Lung microvascular endothelial cell (primary cell): ENCODE measurements at places on chromosomes 6 and 20.

- DNase-seq, result no peak
Observed at GRCh38 chr6:127456465-127456864, 2.7 kb downstream of the KIAA0408 start.

DNA sequence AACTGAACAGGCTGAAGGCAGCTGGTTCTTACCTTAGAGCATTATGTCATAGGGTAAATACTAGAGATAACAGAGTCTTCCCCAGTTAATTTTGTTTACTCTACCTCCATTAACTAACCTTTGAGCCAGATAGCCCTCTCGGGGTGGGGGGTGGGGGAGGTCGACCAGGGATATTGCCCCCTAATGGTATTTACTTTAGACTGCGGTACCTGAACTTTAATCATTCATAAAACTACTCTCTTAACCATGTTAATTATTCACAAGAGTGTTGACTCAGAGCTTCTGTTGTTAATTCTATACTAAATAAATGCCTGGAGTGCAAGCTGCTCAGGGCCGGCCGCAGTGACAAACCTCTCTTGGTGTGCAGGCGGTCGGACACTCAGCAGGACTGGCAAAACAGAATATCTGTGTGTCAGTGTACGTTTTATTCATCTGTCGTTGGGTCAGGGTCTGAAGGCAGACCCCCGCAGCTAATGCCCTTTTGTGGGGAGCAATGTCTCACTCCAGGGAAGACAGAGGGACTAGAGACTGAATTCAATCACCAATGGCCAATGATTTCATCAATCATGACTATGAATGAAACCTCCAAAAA, 152.4 kb upstream of the COL21A1 start:
- no peak for DNase-seq

- DNase-seq, result no peak
Observed at GRCh38 chr20:21090721-21091120, 15.4 kb downstream of the LINC00237 start.

- no peak for DNase-seq
Observed at GRCh38 chr6:6152060-6152459, 145.3 kb upstream of the NRN1 start.

- DNase-seq, result peak; percentile 6
Observed at GRCh38 chr6:45495429-45496084, 117.8 kb upstream of the SUPT3H start.

DNA sequence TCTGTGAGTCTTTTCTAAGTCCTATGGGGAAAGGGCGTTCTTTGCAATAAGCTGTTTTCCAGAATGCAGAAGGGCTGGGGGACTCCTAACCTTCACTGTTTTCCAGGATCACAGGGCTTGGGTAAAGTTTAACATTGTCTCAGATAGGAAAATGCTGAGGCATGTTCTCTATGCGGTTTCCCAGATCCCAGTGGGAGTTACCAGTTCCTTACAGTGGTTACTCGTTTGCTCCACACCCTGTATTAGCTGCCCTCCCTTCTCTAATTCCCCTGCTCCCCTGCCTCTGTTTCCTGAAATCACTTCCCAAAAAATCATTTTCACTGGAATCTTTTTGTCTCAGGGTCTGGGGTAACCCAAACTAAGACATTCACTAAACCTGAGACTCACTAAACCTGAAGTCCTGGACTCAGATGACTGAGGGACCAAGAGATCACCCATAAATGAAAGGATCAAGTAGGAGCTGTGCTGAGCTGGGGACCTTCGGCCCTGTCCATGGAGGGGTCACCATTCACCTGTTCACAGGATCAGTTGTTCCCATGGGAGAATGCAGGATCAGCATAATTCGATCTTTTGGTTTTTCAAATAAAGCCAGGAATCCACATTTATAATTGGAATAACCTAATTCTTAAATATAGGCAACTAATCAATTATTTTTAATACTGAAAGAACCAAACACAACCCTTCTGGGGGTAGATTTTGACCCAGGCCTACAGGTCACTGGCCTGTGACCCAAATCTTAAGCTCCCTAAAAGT, 76.2 kb downstream of the ISM1 start:
- no peak for DNase-seq

DNA sequence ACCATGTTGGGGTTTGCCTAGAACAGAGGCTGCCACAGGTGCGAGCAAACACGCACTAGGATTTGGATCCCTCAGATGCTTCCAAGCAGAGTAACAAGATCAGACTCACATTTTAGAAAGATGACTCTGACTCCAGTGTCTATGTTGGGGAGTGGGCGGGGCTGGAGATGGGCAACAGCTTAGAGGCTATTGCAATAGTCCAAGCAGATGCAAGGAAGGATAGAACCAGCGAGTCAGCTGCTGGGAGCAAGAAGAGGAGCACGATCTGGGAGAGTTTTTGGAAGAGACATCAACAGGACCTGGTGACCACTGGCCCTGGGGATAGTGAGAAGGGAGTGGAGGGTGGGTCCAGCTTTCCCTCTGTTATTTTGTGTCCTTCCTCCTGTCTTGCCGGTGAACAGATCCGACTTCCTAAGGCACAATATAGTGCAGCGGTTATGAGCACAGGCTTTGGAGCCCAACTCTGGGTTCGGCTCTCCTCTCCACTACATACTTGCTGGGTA, 52.7 kb downstream of the FGD2 start:
- DNase-seq, result no peak

DNA sequence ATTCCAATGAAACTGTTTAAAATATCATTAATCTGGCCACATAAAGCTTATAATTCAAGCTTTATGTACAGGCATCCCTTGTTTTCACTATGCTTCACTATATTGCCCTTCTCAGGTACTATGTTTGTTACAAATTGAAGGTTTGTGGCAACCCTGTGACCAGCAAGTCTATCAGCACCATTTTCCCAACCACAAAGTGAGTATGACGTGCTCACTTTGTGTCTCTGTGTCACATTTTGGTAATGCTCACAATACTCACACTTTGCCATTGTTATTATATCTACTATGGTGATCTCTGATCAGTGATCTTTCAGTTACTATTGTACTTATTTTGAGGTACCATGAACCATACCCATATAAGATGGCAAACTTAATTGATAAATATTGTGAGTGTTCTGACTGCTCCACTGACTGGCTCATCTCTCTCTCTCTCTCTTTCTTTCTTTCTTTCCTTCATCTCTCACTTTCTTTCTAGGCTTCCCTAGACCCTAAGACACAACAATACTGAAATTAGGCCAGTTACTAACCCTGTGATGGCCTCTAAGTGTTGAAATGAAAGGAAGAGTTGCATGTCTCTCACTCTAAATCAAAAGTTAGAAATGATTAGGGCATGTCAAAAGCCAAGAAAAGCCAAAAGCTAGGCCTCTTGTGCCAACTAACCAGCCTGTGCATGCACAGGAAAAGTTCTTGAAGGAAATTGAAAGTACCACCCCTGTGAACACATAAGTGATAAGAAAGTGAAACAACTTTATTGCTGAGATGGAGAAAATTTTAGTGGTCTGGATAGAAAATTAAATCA, 227.9 kb downstream of the BCAS1 start:
- no peak for DNase-seq

GRCh38 chr20:3889489-3890397, 556 bp downstream of the PANK2 start:
- peak; percentile 14 for DNase-seq

DNA sequence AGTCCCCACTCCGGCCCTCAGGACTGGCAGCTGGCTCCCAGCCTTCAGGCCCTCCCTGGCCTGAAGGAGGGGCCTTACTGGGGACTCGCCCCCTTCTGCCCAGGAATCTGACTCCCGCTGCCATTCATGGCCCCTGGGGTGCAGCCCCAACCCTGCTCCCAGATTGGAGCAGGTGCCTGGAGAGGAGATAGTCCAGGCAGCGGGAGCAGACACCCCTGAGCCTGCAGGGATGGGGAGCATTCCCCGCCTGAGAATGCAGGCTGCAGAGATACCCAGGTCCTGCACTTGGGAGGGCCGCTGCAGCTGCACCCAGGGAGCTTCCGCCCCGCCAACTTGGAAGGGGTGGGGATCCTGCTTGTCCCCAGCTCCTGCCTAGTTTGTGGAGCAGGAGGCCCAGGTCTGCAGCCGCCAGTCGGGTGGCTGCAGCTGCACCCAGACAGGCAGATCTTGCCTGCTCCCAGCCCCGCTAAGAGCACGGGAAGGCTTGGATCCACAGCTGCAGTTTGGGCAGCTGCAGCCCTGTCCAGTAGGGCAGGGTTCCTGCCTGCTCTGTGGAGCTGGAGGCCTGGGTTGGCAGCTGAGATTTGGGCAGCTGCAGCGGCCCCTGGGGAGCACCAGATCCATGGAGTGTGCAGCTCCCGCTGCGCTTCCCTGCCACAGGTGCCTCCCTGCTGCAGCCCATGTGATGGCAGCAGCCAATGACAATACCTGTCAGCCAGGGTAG, 5.2 kb downstream of the GTSF1L start:
- DNase-seq, result no peak

- DNase-seq, result no peak
Observed at GRCh38 chr6:14474816-14475215, 357.2 kb downstream of the CD83 start.

DNA sequence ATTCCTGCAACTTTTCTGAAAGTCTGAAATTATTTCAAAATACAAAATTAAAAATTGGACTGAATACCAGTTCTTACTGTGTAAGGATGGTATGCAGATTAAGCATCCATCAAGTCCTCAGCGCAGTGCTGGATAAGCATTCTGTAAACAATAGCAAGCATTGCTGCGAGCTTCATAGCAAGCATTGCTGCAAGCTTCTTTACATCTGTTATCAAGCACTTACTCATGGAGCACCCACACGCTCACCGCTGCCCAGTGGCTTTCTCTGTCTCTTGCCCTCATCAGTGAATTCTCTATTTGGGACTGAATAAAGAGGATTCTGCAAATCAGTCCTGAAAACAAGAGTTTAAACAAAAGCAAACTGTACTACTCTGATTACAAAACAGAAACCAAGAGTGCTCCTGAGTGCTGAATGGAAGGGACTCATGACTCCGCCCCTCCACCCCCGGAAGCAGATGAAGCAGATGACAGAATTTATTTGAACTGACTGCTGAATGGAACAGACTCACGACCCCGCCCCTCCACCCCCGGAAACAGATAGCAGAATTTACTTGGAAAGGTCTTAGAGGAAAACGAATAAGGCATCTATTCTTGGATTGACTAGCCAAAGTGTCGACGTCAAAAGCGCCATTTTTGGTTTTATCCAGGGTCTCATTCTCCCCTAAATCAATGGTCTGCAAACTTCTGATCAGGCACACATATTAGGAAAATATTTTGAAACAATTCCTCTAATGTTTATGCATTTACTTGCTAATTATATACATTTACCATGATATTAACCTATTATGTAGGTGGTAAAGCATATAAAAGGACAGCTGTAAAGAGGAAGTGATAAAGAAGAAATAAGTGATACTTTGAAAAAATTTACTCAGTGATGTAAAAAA, 22.1 kb upstream of the EYA2 start:
- no peak for DNase-seq

- no peak for DNase-seq
Observed at GRCh38 chr20:13384132-13384531, 163.1 kb downstream of the ISM1 start.

- DNase-seq, result no peak
Observed at GRCh38 chr20:59421089-59421488, 120.7 kb downstream of the EDN3 start.

DNA sequence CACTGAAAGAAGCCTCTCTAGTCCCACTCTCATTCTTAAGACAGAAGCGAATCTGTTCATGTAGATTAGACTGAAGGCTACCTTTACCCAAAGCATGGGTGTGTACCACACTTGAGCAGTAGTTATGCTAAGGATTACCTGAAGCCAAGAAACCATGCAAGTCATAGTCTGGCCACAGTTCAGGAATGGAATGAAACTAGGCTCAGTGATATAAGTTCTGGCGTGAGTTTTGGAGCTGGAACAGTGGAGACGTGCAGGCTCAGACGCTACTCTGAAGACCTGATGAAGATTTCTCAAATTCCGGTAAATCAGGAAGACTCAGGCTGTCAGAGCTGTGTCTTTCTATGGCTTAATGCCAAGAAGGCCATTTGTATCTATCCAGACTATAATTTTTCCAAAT, 219.9 kb downstream of the HDGFL1 start:
- DNase-seq, result no peak

DNA sequence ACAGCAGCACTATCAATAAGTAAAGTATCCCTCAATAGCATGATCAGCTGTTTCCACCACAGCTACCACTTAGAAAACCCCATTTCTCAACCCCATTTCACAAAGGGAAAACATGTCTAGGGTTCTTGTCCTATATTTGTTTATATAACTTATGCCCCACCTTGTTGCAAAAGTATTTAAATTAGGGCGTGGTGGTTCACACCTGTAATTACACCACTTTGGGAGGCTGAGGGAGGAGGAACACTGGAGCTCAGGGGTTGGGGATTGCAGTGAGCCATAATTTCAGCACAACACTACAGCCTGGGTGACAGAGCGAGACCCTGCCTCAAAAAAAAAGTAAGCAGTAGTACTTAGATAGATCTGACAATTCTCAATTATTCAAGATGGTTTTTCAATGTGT, 3.7 kb downstream of the MRPL14 start:
- no peak for DNase-seq

DNA sequence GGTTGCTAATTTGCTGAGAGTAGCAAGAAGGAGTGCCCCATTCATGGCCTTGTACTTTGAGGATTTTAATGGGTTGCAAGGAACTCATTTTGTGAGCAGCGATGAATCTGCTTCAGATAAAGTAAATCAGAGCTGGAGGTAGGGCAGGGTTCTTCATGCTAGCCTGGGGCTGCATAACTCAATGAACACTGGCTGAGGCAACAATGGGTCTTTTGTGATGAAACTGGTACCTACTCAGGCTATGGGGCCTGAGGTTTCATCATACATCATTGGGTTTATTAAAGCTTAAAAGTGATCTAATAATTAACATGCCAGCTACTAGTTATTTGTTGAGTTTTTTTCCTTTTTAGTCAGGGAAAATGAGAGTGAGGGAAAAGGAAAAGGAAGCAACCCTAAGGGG, 106.9 kb downstream of the FAM50B start:
- no peak for DNase-seq

- DNase-seq, result no peak
Observed at GRCh38 chr6:44951253-44951747, 376.8 kb upstream of the RUNX2 start.

- no peak for DNase-seq
Observed at GRCh38 chr6:26349964-26350857, 14.8 kb upstream of the BTN3A2 start.

DNA sequence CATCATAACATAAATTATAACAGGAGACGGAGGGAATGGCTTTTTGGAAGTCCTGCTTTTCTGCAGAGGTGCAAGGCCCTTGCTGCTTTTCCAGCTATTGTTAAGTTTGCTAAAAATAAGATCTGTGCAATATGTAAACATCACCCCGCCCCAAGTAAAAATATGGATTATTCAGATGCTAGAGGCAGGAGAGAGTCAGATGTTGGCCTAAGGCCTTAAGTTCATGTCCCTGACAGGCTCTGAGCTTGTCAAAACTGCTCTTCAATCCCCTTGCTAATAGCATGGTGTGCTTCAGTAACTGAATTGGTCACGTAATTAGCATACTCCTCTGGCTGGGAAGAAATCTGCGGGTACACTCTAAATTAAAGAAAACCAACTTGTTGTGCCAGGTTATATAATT, 147.5 kb downstream of the BMP2 start:
- DNase-seq, result no peak

DNA sequence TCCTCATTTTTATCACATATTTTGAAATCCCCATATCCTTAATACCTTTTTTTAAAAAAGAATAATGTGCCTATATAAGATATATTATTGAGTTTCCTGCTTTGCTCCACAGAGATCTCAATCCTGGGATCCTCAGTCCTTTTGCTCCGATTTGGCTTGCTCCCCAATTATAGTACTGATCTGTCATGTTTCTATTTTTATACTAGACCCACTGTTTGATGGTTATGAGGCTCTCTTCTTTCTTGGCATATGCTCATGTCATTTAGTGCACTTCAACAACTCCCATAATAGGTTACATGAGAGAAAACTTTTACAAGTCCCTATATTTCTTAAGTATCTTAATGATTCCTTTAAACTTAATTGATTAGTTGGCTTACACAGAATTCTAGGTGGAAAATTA, 958.5 kb upstream of the EPHA7 start:
- no peak for DNase-seq
